ENCODE measurements at places on chromosomes 12 and 14.

GRCh38 chr12:944211-944610, 5.3 kb downstream of the RAD52 start:
- DNase-seq: no peak

- DNase-seq: no peak
These were observed 22.6 kb downstream of the PRKCH start for GRCh38 chr14:61343991-61344405.

DNA sequence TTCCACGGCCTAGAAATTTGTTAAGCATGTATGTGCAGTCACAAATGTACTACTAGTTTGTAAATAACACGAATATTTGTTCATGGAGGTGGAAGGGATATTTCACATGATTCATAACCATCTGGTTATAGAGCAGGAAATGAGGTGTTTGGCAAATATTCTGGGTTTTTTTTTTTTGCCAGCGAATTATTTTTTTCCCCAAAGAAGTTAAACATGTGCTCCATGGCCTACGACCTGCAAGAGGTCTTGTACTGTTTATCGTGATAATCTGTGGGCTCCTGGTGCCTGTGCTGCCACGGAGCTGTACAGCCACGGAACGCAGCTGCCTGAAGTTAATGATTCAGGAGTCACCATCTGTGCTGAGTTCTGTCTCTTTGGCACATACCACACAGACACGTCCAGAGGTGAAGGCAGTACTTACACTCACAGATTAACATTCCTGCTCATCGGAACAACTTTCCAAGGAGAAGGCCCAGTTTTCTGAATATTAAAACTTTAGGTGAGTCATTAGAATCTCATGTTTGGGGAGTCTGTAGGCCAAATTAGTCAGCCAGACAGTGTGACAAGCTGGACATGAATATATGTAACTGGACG, 156.3 kb downstream of the TMX1 start:
- DNase-seq: peak; percentile 55

DNA sequence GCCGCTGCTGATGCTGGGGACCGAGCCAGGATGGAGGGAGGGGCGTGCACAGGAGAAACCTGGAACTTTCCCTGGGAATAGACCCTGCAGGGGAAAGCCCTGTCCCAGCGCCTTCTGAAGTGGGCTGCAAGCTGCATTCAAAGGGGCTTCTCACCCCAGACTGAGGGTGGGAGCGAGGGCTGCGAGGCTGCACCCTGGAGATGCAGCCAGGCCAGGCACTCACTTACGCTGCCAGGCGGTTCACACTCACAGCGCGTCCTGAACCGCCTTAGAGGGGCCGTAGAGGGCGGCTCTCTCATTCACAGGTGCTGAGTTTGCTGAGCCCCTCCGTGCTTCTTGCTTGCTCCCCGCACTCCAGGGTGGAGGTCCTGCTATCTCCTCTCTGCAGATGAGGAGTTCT, 208.5 kb upstream of the C14orf180 start:
- DNase-seq: no peak

- no peak for DNase-seq
These were observed 1.7 kb downstream of the C14orf132 start for GRCh38 chr14:96040828-96041371.

GRCh38 chr14:72920008-72920407, 6.3 kb upstream of the DCAF4 start:
- DNase-seq: no peak

GRCh38 chr12:97380440-97380839, 82.2 kb upstream of the RMST start:
- DNase-seq: peak; percentile 38

- DNase-seq: no peak
These were observed 91.9 kb downstream of the CRACR2A start for GRCh38 chr12:3661028-3661427.

GRCh38 chr12:109961201-109961600, 35.0 kb downstream of the GIT2 start:
- no peak for DNase-seq
